ENCODE measurements at places on chromosomes 16 and 17.

DNA sequence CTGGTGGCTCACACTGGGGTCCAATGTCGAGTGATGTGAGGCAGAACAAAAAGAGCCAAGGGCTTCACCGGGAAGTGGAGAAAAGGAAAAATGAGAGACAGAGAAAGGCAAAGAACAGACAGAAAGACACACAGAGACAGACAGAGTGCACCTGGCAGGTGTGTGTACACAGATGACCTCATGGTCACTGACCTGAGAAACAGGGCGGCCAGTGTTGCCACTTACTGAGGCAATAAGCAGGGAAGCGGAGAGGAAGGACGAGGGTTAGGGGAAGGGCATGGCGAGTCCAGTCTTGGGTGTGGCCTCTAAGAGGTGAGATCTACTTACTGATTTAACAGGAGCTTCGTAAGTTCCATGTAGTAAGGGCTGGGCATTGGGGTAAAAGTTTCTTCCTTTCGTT, 7.5 kb downstream of the GINS2 start:
- no peak for DNase-seq

- DNase-seq = peak; percentile 61
Observed at GRCh38 chr17:62704381-62704971, 77.0 kb downstream of the MRC2 start.

DNA sequence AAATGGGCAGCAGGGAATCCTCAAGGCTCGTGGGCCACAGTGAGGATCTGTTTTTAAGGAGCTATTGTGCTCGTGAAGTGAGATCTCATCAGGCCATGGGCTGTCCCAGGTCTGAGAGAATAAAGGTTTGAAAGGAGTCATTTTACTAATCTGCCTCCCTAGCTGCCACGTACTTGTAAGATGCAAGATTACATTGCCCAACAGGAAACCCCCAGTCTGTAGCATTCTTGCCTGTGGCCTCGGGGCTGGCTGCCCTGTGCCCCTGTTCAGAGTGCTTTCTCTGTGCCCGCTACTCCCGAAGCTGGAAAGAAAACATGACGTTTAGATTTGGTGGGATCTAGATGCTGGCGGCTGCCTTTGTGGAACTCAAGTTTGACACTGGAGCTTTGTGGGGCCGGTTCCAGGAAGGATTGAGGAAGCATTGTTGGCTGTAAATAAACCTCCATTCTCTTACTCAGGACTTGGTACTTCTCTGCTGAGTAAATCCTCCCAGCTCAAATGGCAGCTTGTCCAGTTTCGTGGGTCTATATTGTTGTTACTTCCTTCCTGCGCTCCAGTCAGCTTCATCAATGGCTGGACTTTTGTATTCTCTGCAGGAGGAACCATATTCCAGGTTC, 21.2 kb downstream of the SAP30BP start:
- DNase-seq = no peak

- peak; percentile 63 for DNase-seq
Observed at GRCh38 chr16:66751303-66751991, at the start of gene DYNC1LI2. DYNC1LI2 (minus strand) TSS chr16:66751609; CDS start chr16:66751591, 18 bp downstream.

- no peak for DNase-seq
Observed at GRCh38 chr17:51335883-51336822, 75.8 kb downstream of the UTP18 start.

DNA sequence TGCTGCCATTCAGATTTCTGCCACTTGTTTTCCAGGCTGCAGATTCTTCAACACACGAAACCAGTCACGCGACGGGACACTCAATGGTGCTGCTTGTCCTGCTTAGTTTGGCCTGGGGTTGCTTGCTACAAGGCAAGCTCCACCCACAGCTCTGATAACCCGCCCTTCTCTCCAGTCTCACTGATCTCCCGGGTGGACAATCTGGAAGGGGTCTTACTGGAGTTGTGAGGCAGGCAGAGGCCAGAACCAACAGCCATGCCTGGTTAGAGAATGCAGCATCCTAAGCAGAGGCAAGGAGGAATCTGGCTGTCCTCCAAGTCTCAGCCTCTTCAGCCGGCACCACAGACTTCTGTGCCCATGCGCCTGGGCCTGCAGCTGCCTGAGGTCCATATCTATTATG, 119.1 kb downstream of the KCNJ12 start:
- no peak for DNase-seq

GRCh38 chr16:35559911-35560636, 2100.7 kb downstream of the TP53TG3F start:
- peak; percentile 6 for DNase-seq

GRCh38 chr17:55448681-55449080, 27.0 kb upstream of the MMD start:
- peak; percentile 14 for DNase-seq

DNA sequence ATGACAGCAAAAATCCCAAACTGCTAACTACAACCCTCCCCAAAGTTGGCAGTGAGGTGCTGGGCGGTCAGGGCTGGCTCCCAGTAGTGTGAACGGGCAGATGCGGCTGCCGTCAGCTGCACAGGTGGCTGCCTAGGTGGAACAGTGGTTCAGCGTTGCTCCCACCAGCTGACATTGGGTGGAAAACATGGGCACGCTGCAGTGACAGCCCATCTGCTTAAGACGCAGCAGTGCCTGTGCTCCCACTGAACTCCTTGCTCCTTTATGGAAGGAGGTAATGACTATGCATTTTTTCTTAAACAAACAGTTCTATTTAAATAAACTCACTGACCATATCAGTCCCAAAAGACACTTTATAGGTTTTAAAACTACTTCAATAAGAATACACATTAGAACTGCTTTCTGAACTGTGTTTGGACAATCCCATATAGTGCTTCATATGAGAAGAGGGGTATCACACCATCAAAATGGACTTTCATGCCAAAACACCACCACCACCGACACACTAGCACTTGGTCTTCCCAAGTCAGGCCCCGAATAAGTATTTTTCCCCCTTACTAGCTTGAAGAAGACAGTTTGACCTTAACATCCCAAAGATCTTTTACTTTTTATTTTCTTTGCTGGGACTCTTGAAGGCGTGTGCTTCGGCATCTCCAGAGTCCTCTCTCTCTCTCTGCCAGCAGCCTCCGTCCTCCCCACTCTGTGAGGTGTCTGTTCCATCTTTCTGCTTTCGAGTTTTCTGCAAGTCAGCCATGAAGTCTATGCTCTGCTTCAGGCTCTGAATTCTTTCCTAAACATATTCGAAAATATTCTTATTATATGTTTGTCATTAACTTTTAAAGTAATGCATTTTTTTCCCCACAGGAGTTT, 34.4 kb downstream of the BRD7 start:
- DNase-seq = peak; percentile 85

DNA sequence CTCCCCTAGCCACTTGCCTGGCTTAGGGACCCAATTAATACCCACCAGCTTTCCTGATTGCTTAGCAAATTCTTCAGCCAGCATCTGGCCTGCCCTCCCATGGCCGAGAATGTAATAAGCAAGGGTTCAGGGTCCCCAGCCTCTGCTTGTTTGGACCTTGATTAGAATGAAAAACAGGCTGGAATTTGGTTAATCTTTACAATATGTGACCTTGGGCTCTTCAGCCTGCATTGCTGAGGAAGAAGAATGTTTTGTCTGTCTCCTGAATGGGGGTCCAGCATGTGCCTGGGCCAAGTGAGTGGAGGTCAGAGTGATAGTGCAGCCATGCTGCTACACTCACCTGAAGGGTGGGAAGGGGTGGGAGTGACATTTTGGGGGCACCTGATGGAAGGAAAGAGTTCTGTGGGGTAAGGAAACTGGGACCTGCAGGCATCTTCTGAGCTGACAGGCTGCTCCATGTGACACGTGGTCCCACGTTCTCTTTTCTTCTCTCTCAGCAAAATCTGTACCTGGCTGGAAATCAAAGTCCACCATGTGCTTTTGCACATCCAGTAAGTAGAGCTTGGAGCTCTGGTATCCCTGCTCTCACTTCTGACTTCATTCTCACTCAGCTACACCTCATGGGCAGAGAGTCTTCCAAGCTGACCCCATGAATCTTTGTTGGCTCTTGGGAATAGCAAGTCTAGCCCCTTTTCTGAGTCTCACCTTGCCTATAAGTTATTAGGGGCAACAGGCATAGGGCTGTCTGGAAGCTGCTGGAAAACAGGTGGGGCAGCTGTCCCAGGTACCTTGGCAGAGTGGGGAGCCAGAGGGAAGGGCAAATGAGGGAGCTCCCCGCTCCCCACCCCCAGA, 5.3 kb downstream of the TMEM106A start:
- no peak for DNase-seq

DNA sequence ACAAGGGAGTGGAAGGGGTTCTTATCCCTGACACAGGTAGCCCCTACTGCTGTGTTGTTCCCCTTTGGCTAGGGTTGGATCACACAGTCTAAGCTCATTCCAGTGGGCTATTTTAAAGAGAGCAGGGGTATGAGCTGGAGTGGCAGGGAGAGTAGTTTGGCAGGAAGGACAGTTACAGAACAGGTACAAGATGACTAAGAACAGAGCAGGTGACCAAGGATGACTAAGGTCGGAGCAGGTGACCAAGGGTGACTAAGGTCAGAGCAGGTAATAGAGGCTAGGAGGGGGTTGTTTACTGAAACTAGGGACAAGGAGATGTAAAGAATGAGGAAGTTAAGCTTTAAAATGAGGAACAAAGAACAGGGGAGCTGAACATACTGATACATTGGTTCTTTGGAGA, 58.8 kb downstream of the UTP18 start:
- DNase-seq = no peak

DNA sequence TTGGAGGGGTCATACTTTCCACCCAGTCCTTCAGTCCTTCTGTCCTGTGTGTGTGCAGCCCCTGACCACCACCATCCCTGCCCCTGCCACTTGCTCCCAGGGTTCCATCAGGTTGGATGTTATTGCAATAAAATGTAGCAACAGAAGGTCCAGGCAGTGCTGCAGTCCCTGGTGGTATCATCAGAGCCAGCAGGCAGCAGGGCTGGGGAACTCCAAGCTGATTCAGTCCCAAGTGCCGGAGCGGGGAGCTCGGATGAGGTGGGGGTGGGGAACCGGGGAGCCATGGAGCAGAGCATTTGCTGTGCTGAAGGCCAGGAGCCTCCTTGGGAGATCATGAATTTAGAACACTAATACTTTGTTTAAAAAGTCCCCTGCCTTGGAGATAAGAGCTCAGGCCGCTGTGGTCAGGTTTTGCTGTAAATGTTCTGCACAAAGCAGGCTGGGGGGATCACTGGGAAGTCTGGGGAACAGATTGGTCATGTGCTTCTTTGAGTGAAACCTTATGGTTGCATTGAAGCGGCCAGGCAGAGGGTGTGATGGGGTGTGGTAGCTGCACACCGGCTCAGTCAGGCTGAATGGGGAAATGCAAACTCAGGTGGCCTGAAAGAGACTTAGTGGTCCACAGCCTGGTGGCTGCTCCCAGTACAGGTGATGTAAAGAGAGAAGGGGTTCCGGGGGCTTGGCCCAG, 225.9 kb downstream of the SEC14L1 start:
- DNase-seq = peak; percentile 83

- no peak for DNase-seq
Observed at GRCh38 chr16:24943471-24943870, 71.7 kb downstream of the ARHGAP17 start.

- no peak for DNase-seq
Observed at GRCh38 chr17:56624309-56624708, 30.8 kb downstream of the NOG start.

DNA sequence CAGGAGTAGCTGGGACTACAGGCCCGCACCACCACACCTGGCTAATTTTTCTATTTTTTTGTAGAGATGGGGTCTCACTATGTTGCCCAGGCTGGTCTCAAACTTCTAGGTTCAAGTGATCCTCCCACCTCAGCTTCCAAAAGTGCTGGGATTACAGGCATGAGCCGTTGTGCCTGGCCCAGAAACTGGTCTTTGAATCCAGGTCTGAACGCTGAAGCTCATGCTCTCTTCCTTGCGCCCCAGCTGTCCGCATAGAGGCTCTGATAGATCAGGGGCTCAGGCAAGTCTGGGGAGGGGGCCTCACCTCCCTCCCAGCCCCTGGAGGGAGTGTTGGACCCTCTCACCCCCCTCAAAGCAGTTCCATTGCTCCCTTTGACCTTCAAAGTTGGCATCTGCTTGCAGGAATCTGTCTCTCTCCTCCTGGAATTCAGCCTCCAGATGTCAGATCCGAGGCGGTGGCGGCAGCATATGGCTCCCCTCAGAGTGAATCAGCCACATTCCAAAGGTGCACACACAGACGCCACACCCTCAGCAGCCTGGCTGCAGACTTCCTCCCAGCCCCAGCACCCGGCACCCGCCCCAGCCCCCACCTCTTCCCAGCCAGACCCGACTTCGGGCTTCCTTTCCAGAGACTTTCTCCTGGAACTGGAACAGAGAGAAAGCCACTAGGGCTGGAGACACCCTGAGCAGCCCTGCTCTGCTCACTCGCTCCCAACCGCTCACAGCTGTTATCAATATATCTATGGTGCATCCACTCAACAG, 16.9 kb upstream of the GLIS2 start:
- DNase-seq = peak; percentile 80

DNA sequence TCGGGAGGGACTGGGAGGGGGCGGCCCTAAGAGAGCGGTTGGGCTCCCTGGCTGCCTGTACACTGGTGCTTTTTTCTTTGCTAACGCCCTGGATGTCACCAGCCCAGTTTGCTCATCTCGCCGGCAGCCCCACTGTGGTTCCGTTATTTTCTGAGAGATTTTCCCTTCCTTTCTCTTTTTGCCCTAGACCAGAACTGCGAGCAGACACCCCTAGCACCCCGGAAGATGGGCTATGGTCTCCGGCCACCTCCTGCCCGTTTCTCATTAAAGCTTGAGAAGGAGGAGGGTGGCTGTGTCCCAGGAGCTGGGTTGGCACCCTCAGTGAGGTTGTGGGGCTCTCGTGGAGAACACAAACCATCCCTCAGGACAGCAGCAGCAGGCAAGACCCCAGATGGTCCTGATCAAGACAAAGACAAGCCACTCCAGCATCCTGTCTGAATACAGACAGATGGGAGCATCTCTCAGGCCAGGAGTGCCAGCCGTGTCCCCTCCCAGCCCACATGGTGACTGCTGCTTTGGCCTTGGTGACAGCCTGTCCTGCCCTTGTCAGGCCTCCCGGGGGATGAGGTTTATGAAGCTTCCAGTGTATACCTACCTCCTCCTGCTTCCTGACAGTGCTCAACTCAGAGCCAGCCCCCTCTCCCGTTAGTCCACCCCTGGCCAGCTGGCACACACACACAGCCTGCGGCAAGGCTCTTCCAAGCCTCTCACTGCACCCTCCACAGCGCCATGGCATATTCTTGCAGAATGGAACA, 77.2 kb downstream of the KCNJ12 start:
- peak; percentile 75 for DNase-seq

GRCh38 chr16:69169051-69169450, 17.9 kb upstream of the SNTB2 start:
- no peak for DNase-seq

DNA sequence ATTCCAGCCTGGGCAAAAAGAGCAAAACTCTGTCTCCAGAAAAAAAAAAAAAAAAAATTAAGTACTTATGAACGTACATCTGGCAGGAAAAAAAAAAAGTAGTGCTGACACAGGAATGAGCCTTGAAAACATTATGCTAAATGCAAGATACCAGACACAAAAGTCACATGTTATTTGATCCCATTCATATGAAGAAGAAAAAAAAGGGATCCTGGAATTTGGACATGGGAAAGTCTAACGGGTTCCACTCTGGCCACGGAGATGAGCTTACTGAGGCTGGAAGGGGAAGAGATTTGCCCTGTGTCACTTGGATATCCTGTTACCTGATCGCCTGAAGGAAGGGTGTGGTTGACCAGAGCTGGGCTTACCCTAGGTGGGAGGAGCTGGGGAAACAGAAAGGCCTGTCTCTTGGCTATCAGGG, 251.9 kb downstream of the PARN start:
- peak; percentile 87 for DNase-seq

- DNase-seq = no peak
Observed at GRCh38 chr16:82363026-82363816, 193.2 kb upstream of the MPHOSPH6 start.

Measured in NCI-H2171 treated with DMSO at 0.1 percent for 48 hours (cell line).